ENCODE measurements at places on chromosomes 12 and 14.

- peak; percentile 63 for DNase-seq
Measured at GRCh38 chr12:120903412-120904196, 554 bp downstream of the SPPL3 start.

- no peak for DNase-seq
Measured at GRCh38 chr14:73760598-73761586, 46.7 kb upstream of the PNMA1 start.

GRCh38 chr12:110537605-110538409 lies 35.7 kb downstream of the RAD9B start:
- DNase-seq: no peak

GRCh38 chr12:112294793-112295192 lies 87.4 kb downstream of the HECTD4 start:
- no peak for DNase-seq

DNA sequence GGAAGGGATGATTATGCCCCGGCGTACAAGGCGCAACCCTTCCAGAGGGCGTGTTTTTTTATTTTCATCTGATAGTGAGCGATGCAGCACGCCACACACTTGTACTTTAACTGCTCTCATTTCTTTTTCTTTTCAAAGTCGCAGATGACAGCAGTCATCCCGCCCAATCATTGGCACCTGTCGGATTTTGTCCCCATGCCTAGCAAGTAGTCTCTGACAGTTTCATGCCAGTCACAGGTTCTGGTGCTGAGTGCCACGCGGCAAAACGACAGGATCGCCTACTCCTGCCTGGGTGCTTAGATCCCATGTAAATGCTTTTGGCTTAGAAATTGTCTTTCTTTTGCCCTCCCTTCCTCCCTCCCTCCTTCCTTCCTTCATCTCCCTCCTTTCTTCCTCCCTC lies 117.7 kb downstream of the GLT1D1 start:
- no peak for DNase-seq

- DNase-seq: no peak
Measured at GRCh38 chr14:92417759-92418158, 94.8 kb downstream of the SLC24A4 start.

GRCh38 chr14:66403183-66403582 lies 83.0 kb upstream of the CCDC196 start:
- DNase-seq: no peak

DNA sequence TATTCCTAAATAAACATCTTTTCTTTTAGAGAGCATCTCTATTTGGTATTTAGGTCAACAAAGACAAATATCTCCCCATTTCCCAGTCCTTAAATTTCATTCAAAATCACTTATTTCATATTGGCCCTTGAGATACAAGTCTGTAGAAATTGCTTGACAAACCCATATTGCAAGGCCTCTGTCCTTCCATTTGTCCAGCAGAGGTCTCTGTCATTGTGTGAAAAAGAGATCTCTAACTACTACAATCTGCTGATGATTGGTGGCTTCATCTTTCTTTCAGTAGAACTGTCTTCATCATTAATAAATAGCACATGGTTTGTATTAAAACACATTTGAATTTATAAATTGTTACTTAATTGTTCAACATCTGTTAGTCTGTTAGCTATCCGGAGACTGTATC lies 252.6 kb downstream of the ACSS3 start:
- no peak for DNase-seq

- DNase-seq: peak; percentile 87
Measured at GRCh38 chr12:51371295-51371953, 19.8 kb downstream of the GALNT6 start.

- no peak for DNase-seq
Measured at GRCh38 chr12:77382096-77382742, 316.9 kb upstream of the E2F7 start.

DNA sequence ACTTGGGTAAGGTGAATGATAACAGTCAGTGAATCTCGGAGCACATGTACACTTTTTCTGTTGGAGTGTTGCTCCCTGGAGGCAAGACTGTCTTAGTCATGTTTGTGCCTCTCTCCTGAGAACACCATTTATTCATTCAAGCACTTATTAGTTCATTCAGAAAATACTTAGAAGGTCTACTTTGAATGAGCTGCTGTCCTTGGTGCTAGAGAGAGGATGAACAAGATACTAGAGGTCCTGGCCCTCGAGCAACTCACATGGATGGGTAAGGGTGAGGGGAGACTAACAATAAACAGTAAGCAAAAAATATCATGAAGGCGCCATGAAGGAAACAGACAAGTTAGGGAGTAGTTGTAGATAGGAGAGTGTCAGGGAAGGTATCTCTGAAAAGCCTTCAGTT lies 17.1 kb upstream of the SAMD4A start:
- no peak for DNase-seq

DNA sequence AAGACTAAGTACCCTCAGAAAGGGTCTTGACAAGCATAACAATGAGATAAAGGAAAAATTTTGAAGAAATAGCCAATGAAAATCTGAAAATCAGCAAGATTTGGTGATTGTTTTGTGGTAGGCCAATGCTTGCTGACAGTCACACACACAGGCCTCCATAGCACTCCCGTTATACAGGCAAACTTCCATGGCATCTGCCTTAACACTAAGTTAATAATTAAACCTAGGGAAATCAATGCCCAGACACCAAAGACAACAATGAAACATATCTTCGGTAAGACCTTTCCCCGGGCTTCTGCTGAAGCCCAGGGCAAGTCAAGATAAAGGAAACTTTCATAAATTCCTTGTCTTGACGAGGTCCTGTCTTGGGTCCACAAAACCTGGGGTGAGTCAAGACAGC lies 18.6 kb upstream of the RERGL start:
- no peak for DNase-seq

DNA sequence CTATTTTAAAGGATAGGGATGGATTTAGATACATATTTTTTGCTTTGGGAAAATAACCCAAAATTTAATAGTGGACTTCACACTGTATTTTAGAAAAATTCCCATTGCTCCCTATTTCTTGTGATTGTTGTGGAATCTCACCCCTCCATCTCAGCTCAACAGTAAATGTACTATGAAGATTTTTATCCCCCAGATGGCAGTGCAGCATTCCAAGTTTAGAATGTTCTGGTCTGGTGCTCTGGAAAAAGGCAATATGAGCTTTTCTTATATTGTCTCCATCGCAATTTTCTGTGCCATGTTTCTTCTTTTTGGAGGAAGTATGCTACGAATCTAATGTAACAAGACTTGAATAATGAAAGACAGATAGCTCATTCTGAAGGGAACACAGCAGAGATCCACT lies 471.7 kb upstream of the SYT1 start:
- DNase-seq: no peak

DNA sequence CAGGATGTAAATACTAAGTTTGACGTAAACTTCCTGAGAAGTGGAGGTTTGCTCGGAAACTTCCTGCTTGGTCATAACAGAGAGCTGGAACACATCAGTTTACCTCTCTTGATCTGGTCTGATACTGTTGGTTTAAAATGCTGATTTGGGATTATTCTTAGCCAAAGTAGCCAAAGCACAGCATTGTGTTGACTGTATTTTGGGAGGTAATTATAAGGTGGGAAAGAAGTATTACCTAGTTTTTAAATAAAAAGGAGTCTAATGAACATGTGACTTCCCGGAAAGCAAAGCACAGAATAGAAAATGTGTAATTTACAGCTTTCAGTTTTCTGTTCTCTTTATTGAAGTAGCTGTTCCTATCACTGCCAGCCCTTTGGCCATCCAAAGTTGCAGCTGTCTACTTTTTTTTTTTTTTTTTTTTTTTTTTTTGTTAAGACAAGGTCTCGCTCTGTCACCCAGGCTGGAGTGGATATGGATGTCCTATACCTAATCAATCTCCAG lies 52.2 kb upstream of the SRP54 start:
- DNase-seq: no peak

Data from SW 1271 (cell line).